ENCODE measurements at places on chromosomes 12 and 14.

DNA sequence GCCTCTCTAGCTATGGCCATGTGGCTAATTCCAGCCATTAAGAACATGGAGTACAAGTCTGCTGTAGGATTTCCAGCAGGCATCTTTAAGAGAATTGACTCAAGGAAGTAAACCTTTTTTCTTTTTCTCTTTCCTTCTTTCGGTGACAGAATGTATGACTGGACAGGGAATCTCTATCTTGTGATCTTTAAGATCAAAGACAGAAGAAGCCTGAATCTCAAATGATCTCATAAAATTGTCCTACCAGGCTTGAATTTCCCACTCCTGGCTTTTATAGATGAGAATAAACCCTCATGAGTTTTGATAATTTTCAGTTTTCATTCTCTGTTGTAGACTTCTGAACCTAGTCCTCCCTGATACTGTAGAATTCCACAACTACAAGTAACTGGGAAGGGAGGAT lies 11.4 kb downstream of the DUSP6 start:
- no peak for DNase-seq

DNA sequence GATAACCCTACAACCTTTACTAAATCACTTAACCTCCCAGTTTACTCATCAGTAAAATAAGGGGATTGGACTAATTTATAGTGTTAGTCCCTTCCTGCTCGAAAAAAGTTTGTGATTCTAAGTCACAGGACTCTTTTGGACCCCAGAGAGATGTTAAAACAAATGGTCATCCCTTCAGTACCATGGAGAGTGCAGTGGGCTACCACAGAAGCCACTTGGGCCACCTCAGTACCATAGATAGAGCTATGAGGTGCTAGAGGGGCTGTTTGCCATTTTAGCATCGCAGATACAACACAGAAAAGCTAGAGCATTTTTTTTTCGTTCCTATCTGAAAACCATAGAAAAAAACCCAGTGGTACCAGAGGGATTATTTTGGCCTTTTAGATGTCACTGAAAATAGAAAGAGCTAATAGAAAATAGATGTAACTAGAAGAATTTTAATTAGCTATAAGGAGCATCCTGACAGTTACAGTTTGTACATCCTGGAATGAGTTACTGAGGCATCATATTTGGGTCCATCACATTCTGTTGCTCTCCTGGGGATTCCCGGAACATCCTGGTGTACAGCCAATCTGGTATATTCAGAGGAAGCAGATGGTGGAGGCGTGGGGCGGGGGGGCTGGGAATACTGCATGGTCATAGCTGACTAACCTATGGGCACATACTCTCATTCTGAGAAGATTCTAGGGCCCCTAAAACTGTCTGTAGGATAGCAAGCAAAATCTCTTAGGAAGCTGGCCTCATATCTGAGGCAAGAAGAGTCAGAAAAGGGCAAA lies 2.8 kb downstream of the ZNF219 start:
- no peak for DNase-seq

DNA sequence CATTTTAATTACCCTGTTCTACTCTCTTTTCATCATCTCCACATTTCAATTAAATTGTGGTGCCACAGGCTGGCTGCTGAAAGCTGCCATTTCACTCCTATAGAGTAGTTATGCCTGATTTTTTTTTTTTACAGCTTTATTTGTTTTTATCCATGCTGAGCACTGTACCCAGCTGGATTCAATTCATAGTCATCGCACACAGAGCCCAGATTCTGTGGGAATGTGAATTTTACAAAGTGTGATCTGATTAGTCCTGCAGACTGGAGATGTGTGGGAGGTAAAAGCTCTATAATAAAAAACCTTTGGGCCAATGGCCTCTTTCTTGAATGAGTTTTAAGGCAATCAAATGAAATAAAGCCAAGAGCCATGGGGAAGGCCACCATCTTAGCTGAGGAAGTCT lies 190.2 kb downstream of the ANO4 start:
- DNase-seq, result no peak

GRCh38 chr14:79009286-79009685 lies 839.1 kb downstream of the NRXN3 start:
- no peak for DNase-seq

DNA sequence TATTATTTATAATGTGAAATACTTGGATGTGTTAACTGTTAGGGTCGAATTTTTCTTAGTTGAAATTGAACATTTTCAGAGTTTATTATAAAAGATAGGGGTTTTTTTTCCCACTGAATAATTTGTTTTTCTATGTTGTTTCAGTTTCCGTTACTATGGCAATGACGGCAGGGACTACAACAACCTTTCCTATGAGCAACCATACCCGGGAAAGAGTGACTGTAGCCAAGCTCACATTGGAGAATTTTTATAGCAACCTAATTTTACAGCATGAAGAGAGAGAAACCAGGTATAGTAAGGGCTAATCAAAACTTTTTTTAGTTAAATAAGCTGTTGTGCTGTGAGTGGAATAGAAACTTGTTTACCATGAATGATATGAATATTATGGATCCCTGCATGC lies 35.1 kb upstream of the BMAL2 start:
- peak; percentile 7 for DNase-seq

DNA sequence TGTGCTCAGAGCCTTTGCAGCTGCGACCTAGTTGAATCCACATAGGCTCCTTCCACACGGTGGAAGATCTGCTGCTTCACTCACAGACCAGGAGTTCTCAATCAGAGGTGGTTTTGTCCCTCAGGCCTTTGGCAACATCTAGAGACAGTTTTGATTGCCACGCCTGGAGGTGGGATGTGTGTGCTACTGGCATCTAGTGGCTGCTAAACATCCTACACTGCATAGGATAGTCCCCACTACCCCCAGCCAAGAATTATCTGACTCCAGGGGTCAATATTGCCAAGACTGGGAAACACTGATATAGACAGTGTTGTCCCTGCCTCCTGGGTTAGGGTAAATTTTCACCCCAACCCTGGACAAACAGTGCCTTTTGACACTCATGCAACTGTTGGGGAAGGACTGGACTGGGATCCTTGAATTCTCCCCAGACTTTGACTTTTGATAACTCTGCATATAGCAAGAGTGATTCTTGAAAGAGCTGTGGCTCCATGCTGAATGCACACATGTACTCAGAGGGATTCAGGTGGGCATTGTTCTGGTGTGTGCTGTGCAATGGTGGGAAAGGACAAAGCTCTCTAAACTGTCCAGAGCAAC lies 39.8 kb downstream of the BAZ2A start:
- peak; percentile 39 for DNase-seq

Data from activated CD4-positive, alpha-beta T cell treated with anti-CD3 and anti-CD28 coated beads for 48 hours (primary cell).